Colonic mucosa (tissue), 4 donors: ENCODE measurements at places on chromosomes 16 and 17. TPM values are rescaled to one million over a fixed set of nuclear protein-coding genes. Genes with fewer than 3 reads are reported as not detected.

DNA sequence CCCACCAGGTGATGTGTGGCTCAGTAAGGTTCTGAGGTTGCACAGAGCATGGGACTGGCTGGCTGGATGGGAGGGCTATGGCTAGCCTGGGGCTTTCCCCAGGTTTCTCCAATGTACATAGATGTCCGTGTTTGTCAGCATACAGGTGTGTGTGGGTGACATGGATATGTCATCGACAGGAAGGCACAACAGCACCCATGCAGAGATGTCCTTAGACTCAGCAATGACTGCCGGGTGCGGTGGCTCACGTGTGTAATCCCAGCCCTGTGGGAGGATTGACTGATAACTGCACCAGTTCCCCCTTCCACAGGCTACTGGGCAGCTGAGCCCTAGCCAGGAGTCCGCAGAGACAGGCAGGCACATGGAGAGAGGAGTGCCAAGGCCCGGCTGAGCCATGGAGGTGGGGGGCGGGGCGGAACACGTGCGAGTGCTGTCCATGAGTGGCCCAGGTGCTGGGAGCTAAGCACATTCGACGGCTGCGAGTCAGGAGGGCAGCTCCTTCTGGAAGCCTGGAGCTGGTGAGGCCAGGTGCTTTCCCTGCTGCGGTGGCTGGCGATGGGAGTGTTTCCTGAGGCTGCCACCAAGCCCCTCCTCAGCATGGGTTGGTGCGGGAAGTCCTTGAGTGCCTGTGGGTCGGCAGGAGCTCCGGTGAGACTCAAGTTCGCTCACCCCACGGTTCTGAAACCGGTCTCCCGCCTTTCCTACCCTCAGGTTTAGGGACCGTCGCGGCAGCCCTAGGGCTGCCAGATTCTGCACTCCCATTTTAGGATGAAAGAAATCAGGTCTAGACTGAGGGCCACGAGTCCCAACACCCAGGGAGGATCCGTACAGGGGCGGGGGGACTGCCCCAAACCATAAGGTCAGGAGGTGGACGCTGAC is 858 bp upstream of the ASPSCR1 start:
- peak; percentile 57 for DNase-seq

GRCh38 chr16:1992704-1993317 is 3.0 kb downstream of the SYNGR3 start:
- DNase-seq = peak; percentile 47

DNA sequence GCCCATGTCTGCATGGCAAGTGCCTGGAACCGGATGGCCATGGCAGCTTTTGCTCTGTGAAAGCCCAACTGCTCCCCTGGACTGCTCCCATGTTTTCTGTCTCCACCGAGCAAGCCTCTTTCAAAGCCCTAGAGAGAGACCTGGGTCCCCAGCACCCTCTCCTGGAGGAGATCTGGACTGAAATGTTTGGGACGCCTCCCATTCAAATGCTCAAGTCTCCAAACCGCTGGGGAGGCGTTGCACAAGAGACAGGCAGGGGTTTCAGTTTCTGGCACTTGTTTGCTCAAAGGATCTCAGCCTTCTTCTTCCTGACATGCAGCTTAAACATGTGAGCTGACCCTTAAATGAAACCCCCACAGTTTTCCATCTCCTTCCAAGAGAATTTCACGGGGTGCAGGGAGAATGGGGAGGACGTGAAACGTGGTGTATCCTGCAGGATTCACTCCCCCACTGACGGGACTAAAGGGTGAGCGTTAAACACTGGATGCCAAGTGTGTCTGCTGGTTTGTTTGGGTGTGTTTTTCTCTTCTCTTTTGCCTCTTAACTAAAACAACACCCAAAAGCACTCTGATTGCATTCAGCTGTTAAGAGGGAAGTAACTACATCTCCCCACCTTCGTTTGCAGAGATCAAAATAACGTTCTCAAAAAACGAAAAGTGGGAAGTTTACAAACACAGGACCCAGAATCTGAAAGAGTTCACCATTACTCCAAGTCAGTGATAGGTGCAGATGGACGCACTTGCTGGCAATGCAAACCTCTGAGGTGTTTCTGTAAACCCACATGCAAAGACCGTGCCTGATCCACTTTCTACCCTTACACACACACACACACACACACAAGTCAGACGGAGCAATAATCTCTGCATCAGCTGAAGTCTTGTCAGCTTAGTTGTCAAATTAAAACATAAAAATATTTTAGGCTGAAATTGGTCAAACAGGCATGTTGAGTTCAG is 256.9 kb downstream of the C16orf95 start:
- no peak for DNase-seq

DNA sequence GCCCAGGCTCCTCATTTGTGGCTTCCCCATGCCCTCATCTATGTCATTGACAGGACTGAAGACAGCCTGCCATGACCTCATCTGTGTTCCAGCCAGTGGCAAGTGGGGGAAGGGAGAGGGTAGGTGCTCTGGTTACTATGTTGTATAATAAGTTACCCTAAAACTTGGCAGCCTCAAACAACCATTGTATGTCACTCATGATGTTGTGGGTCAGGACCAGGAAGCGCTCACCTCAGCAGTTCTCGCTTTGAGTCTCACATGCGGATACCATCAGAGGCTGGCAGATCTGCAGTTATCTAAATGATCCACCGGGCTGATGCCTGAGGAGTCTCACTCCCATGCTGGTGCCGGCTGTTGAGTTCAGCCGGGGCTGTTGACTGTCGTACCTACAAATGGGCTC is 89.0 kb upstream of the TMEM97 start:
- DNase-seq = no peak

- no peak for DNase-seq
Measured at GRCh38 chr17:74345433-74346241, 16.0 kb downstream of the BTBD17 start.

DNA sequence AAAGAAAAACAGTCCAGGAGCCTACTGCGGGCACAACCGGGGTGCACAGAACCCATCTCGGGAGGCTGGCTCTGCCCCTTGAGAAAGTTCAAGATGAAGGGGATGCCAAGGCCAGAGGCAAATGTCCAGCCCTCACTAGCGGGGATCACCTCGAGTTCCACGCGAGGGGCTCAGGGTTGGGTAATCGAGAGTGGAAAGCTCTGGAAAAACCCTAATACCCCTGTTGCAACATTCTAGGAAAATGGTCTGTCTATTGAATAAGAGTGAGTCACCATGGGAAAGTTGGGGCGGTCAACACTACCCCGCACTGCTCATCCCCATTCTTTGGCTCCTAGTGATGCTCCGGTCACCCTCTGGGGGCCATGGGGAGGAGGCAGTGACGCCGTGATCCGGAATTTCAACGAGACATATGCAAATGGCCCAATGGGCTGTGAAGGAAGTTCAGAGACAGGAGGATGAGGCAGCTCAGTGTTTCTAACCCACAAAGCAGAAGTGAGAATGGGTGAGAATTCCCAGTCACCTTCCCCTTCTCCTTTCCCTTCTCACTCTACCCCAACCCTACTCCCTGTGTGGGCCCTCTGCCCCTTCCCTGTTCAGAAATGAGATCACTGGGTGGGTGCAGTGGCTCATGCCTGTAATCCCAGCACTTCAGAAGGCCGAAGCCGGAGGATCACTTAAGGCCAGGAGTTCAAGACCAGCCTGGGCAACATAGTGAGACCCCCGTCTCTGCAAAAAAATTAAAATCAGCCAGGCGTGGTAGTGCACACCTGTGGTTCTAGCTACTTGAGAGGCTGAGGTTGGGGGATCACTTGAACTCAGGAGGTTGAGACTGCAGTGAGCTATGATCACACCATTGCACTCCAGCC is 22.4 kb downstream of the SOCS3 start:
- peak; percentile 23 for DNase-seq

DNA sequence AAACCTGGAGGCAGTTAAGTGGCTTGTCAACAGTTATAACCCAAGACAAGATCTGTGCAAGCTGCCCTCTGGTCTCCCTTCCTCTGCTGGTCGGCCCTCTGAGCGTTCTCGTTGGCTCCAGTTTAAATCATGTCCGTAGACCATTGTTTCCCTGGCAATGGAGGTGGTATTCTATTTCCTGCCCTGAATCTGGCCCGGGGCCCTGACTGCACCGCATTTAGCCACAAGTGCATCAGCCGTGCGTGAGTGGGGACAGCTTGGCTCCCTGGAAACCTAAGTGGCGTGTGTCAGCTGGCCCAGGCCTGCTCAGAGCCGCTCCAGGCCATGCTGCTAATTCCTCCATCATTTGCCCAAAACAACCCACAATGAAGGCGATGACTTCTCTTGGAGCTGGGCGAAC is 15.0 kb upstream of the MYLK3 start:
- DNase-seq = no peak

GRCh38 chr17:30421592-30421991 is 42.9 kb downstream of the CPD start:
- DNase-seq = no peak

GRCh38 chr17:14950216-14950615 is 314.9 kb downstream of the PMP22 start:
- DNase-seq = no peak

- no peak for DNase-seq
Measured at GRCh38 chr16:1208239-1208830, 16.7 kb downstream of the TPSG1 start.

ZNF423 gene
- 4.7 TPM for total RNA-seq

DNA sequence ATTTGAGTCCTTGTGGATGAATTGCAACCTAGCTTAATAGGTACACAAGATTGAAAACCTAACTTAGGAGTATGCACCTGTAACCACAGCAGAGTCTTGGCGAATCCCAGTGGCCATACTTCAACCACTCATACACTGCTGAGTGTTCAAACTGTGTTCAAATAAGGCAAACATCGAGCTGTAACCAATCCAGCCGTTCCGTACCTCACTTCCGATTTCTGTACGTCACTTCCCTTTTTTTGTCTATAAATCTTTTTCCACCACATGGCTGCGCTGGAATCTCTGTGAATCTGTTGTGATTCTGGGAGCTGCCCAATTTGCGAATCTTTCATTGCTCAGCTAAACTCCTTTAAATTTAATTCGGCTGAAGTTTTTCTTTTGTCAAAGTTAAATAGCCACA is 190.6 kb downstream of the MAF start:
- DNase-seq = no peak

- no peak for DNase-seq
Measured at GRCh38 chr17:7703584-7704479, 1.2 kb upstream of the EFNB3 start.

DNA sequence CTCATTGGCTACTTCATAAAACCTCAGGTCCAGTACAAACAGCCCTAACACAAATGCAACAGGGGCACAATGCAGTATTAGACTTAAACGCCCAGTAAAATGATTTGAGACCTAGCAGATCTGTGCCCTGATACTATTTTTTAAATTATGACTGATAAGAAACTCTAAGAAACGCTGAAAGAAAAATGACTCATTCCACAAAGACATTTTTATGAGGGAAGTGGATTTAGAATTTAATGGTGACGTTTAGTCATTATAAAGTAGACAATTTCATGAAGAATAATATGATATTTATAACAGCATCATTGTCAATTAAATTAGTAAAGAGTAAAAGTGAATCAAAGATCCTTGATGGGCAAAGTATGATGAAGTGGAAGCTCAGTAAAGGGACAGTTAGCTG is 80.4 kb upstream of the DHX40 start:
- no peak for DNase-seq
